Neural crest cell (in vitro differentiated cells): ENCODE measurements at places on chromosomes 3 and 15.
A peak's percentile ranks its signal among the peaks of the same experiment; 100 is the strongest.

GRCh38 chr3:57757642-57758297, 1.7 kb downstream of the SLMAP start:
- DNase-seq, result peak; percentile 1

- DNase-seq, result no peak
Measured at GRCh38 chr3:181987736-181988135, 276.0 kb downstream of the SOX2 start.

GRCh38 chr3:58334013-58334321, 1.3 kb downstream of the PXK start:
- DNase-seq, result no peak

DNA sequence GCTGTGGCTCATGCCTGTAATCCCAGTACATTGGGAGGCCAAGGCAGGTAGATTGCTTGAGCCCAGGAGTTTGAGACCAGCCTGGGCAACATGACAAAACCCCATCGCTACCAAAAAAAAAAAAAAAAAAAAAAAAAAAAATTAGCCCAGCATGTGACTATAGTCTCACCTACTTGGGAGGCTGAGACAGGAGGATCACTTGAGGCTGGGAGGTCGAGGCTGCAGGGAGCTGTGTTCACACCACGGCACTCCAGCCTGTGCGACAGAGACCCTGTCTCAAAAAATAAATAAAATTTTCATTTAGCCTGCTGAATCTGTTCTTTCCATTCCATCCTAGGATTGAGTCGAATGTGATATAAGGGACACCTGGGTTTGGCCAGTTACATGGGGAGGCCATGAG, 14.6 kb upstream of the PRICKLE2 start:
- no peak for DNase-seq

GRCh38 chr3:52088445-52089367, 32.3 kb upstream of the DUSP7 start:
- peak; percentile 22 for DNase-seq

DNA sequence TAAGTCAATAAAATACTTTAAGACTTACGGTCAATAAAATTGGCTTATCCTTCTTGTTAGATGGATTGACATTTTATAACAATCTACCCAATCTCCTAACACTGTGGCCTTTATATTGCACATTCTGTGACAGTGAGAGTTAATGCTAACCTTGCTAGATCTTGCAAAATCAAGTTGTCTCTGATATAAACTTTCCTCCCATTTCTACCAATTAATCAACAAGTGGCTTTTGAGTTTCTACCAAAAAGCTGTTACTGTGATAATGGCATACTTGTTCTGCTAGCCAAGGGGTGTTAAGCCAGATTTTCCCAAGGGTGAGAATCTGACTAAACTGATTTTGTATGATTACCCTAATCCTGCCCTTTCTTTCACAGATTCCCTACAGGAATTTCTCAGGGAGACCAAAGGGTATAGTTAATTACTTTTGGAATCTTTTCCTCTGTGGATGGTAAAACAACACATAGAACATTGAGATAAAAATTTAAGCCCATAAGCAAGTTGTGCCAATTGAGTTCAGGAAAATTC, 174.1 kb upstream of the SUCLG2 start:
- no peak for DNase-seq

- no peak for DNase-seq
Measured at GRCh38 chr3:130645261-130645660, 101.4 kb downstream of the PIK3R4 start.

- no peak for DNase-seq
Measured at GRCh38 chr3:13266651-13267362, 153.3 kb downstream of the NUP210 start.

DNA sequence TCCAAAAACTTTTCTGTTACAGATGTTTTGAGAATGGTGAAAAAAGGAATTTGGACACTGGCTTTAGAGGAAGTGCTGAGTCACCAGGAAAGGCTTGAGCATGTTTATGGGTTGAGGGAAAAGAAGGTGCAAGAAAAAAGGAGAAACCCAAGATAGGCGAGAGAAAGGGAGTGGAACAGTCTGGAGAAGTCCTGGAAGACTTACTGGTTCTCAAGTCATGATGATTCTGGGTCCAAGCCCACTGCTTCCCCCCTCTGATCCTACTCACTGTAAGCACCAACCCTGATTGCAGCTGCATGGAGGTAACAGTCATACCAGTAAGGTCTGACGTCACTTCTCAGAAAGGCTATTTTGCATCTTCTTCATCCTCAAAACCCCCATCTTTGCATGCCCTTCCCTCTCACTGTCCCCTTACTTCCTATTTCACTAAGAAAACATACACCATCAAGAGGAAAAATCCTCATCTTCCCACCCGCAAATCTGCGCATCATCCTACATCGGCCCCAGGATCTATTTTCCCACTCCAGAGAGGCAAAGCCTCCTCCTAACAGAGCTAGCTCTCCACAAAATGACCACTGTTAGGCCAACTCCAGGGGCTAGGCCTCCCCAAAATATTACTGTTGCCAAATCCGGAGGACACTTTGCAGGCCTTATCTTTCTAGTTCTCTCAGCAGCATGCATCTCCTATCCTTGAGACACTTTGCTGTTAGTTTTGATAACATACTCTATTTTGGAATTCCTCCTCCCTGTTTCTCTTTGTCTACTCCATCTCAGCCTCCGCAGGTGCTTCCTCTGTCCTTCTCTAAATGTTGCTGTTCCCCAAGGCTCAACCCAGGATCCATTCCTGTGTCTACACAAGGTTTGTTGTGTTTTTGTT, 3.2 kb upstream of the ATP13A3 start:
- no peak for DNase-seq

DNA sequence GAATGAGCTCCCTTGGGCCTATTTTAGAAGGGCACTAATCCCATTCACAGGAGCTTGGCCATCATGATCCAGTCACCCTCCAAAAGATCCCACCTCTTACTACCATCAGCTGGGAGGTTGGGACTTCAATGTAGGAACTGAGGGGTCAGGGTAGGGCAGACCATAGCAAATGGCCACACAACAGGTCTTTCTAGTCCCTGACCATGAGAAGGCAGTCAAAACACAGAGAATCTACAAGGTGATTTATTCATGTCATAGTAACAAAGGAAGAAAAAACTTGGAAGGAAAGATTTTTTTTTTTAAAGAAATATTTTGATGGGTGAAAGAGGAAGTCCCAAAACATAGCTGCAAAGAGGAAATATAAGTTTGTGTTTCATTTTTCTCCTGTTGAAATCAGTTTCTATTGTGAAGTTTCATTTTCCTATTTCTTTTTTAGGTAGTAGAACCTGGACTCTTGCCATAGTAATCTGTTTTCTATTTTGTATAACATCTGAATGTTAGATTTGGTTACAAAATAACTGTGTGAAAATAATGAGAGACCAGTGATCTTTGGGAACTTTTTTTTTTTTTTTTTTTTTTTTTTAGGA, 23.5 kb upstream of the TNFSF10 start:
- no peak for DNase-seq

DNA sequence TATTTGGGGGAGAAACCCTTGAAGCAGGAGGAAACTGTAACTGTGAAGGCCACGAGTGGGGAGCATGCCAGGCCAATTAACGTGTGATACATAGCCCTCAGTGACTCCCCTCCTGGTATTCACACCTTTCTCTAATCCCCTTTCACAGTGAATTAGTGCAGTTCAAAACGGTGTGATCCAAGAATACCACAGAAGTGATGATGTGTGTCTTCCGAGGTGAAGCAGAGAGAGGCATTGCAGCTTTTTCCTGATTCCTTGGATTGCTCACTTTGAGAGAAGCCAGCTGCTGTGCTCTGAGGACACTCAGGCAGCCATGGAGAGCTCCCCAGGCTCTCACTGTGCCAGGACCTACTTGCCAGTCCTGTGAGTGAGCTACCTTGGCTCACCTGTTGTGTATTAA, 17.3 kb downstream of the NIPA2 start:
- DNase-seq, result no peak

GRCh38 chr15:82044373-82045178, 1.2 kb downstream of the MEX3B start:
- DNase-seq, result peak; percentile 57

DNA sequence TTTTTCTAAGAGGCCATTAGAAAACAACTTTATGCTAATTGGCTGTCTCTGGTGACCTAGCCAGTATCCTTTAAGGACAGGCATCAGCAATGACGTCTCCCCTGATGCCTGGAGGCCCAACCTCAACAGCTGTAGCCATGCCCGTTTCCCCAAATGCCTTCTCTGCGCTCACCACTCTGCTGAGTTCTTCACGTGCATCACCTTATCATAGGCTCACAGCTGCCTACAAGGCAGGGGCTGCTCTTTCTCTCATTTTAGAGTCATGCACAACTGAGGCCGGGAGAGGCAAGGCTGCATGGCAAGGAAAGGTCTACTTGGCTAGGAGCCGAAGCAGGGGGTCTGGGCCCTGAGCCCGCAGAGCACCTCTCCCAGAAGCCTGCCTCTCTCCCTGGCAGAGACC, 43.9 kb upstream of the SEC13 start:
- DNase-seq, result no peak

DNA sequence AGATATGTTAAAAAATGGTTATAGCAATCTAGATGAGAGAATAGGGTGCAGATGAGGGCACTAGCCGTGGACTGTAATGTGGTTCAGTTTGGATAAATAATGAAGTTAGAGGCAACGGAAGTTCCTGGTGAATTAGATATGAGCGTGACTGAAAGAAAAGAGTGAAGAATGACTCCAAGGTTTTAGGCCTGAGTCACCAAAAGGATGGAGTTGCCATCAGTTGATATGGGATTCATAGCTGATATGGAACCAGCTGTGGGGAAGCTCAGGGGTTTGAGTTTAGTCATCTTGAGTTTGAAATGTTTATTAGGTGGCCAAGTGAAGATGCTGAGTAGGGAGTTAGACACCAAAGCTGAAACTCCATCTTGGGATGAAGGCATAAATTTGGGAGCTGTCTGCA, 66.2 kb downstream of the SSR3 start:
- DNase-seq, result no peak

GRCh38 chr15:90957031-90957790, 2.5 kb downstream of the RCCD1 start:
- DNase-seq, result peak; percentile 40

GRCh38 chr3:81554388-81554787, 207.1 kb downstream of the GBE1 start:
- DNase-seq, result no peak
